Central memory CD8-positive, alpha-beta T cell (primary cell): ENCODE measurements at places on chromosomes 7 and 10.

DNA sequence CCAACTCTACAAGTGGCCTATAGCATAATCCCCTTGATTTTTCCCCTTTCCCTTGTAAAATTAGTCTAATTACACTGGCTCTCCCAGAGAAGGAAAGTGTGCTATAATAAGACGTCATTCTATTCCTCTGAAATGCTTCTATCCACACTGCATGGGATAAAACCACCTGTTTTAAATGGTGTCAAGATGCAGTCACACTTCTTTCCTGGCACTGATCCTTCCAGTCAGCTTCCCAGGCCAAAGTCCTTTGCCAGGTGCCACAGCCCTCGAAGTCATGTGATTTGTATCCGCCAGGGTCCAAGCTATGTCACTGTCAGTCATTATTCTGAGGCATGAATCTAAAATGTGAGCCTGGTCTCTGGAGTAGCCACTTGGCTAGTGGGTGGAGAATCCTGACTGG is 169.0 kb upstream of the KIAA1217 start:
- no peak for DNase-seq

DNA sequence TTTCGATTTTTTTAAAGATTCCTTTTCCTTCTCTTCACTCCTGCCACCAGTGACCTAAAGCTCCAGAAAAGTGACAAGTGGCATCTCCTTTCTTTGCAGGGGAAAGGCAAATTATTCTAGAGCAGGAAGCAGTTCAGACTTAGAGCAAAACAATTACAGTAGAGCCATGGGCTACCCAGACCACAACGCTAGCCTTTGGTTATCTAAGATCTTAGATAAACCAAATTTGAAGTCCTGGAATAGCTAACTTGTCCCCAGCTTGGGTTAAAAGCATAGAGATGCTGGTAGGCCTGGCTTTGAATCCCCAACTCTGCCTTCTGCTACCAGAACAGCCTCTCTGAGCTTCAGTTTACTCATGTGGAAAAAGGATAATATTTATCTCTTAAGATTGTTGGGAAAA is 38.4 kb downstream of the LGI1 start:
- DNase-seq: no peak

- no peak for DNase-seq
Measured at GRCh38 chr7:110604885-110605284, 486.0 kb upstream of the LRRN3 start.

DNA sequence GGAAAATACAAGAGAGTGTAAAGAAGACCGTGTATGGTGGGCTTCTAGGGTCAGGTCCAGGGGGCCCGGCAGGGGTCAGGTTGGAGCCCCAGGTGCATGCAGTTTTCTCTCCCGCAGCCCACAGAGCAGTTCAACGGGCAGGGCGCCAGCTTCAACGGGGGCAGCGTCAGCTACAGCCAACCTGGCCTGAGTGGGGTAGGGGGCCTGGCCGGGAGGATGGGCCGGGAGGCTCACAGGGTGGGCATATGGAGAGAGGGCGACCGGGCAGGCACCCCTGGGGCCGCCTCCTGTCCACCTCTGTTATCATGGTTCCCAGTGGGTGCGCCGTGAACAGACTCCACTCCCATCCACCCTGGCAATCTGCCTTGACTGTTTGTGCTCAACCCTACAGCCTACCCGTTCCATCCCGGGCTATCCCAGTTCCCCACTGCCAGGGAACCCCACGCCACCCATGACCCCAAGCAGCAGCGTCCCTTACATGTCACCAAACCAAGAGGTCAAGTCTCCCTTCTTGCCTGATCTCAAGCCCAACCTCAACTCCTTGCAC is 11.5 kb downstream of the ZMIZ2 start:
- DNase-seq: no peak

DNA sequence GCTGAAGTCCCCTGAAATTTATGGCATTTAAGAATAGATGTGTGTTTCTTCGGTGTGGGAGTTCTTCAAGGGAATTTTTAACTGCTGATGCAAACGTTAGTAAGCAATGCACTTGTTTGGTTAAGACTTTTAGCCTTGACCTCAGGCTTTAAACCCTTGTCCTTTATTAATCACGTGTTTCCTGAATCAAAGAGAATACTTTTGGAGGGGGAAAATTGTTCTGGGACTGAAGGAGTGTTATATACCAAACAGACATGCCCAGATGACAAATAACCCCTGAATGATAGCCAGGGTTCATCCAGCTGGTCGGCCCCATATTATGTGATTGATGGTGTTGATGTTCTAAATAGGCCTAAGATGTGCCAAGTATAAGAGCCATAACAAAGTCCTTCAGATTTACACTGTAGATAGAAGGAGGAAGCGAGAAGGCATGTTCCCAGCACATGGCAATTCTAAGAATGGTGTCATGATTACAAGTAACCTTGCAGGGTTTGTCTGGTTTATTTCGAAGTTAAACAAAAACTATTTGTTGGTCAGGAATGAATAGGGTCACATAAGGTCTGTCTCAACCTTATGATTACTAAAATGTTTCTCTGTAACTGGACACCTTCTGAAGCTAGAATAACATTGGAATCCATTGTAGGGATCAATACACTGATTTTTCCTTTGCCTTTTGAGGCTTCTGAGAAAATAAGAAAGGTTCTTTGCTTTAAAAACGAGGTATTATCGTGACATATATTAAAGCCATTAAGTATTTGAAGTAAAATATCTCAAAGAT is 124.2 kb upstream of the SEM1 start:
- DNase-seq: no peak

GRCh38 chr7:35256256-35257175 is 2.6 kb upstream of the TBX20 start:
- DNase-seq: no peak

- no peak for DNase-seq
Measured at GRCh38 chr7:145732521-145732920, 384.1 kb upstream of the CNTNAP2 start.

GRCh38 chr7:44637788-44638594 is 31.6 kb downstream of the OGDH start:
- DNase-seq: no peak

DNA sequence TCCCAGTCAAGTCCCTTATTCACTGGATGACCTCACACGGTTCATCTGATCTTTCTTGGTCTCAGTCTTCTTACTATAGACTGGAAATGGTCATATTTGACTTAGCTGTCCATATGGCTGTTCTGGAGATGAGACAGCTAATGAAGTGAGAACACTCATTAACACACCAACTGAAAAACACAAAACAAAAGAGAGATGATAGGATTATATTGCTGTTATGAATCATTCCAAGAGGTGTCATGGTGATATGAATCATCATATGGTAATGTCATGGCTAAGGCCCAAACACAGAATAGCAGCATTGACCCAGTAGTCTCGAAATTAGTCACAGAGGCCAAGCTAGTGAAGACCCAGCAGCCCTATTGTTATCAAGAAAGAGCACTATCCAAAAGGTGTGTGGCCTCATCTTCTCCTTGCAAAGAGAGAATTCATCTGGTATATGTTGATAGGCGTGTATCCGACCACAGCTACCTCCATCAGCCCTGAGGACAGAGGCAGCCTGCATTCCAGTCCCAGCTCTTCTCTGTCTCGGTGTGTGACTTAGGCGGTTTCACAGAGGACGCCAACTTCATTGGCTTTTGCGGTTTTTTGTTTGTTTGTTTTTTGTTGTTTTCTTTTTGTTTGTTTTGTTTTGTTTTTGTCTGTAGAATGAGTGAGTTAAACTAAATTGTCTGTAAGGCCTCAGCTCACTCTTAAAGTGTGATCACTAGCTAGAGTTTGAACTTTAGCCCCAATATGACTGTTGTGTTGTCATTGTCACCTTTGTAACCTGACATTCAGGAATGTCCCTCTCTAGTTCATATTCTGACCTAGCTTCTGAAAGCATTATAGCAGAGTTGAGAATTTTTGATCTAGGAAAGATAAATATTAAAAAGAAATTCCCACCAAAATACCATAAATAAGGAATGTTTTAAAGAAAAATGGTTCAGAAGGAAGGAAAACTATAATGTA is 97.4 kb upstream of the PDCD4 start:
- DNase-seq: no peak

DNA sequence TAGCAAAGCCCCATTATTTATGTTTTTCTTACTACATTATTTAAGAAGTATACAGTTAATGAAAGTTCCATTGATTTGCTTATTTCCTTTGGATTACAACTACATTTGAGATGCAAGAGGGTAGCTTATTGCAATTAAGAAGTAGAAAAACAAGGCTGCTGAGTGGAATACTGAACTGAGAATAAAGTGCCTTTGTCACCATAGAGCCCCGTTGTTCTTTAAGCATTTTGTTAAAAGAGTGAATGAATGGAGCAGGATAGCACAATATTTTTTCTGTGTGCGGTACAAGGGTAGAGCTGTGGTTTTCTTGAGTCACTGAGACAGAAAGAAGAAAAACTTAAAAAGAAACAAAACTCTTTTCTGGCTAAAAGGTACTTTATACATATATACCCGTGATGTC is 45.6 kb downstream of the ZNF277 start:
- DNase-seq: no peak

- no peak for DNase-seq
Measured at GRCh38 chr7:80411621-80412020, 100.2 kb downstream of the GNAT3 start.
